ENCODE measurements at places on chromosomes 6 and 20.
A peak's percentile ranks its signal among the peaks of the same experiment; 100 is the strongest.

DNA sequence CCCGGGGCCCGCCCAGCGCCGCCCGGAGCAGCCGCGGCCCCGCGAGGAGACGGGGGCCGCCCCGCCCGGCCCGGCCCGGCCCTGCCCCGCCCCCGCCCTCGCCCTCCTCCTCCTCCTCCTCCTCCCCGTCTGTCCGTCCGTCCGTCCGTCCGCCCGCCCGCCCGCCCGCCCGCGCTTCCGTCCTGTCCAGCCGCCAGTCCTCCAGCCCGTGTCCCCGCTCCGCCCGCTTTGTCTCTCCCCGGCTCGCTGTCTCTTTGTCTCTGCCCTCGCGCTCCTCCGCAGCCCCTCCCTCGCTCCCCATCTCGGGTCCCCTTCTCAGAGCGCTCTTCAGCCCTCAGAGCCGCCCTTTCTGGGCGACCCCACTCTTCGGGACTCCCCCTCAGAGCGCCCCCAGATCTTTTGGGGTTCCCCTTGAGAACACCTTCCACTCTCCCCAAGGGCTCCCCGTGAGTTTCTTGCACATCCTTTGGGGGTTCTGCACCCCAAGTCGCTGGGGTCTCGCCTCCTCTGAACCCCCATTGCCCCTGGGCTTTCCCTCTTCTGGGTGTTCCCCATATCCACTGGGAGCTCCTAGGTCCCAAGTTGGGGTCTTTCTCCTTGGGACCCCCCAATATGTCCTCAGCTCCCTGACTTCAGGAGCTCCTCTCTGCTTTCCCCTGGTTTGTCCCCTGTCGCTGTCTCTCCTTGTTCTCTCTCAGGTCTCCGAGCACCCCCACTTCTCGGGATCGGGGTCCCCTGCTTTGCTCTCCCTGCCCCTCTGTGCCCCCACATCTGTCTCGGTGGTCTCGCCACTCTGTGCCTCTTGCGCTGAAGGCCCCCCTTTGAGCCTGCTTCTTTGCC, 79.5 kb upstream of the MYL9 start:
- peak; percentile 70 for DNase-seq

GRCh38 chr6:2752477-2753109, 1.9 kb upstream of the MYLK4 start:
- DNase-seq = no peak

DNA sequence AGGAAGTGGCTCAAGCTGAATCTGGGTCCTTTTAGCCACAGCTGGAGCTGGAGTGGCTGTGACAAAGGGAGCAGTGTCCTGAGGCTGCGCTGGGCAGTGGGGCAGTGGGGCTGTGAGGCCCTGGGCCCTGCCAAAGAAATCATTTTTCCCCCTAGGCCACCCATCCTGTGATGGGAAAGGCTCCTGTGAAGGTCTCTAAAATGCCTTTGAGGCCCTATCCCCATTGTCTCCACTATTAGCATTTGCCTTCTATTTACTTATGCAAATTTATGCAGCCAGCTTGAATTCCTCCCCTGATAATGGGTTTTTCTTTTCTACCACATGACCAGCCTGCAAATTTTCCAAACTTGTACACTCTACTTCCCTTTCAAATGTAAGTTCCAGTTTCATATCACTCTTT, 539.2 kb downstream of the MEI4 start:
- DNase-seq = no peak

DNA sequence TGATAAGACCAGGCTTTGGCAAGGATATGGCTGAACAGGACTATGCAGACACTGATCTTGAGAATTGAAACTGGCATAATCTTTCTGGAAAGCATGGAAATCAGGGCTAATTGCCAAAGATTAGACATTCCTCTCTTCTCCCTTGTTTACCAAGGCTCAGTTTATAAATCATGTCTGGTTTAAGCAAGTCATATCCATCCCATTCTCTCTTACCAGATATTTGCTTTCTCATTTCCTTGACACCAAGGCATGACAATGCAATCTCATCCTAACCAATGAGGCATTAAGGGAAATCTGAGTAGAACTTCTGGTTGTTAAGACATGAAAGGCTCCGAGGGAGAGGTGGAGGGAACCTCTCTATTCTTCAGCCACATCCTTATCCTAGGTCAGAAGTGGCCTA, 110.3 kb upstream of the CEP85L start:
- peak; percentile 43 for DNase-seq

DNA sequence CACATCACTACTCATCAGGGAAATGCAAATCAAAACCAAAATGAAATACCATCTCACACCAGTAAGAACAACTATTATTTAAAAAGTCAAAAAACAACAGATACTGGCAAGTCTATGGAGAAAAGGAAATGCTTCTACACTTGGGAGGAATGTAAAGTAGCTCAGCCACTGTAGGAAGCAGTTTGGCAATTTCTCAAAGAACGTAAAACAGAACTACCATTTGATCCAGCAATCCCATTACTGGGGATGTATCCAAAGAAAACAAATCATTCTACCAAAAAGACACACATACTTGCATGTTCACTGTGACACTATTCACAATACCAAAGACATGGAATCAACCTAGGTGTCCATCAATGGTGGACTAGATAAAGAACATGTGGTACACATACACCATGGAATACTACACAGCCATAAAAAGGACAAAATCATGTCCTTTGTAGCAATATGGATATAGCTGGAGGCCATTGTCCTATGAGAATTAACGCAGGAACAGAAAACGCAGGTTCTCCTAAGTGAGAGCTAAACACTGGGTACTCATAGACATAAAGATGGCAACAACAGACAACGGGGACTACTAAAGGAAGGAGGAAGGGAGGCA, 260.4 kb downstream of the RNGTT start:
- DNase-seq = no peak

DNA sequence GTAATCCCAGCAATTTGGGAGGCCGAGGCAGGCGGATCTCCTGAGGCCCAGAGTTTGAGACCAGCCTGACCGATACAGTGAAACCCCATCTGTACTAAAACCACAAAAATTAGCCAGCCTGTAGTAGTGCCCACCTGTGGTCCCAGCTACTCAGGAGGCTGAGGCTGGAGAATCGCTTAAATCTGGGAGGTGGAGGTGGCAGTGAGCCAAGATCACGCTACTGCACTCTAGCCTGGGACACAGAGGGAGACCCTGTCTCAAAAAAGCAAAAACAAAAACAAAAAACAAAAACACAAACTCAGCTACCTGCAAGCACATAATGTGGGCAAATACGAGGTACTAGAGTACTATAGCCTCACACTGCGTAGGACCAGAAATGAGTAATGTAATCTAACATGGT, 3.7 kb upstream of the SPATA2 start:
- no peak for DNase-seq

- peak; percentile 86 for DNase-seq
Measured at GRCh38 chr6:82247505-82248272, at the start of gene IBTK. IBTK (minus strand) TSS chr6:82247744; CDS start chr6:82240486, 7,258 bp downstream.

- DNase-seq = no peak
Measured at GRCh38 chr20:62328684-62329388, 26.0 kb downstream of the ADRM1 start.

DNA sequence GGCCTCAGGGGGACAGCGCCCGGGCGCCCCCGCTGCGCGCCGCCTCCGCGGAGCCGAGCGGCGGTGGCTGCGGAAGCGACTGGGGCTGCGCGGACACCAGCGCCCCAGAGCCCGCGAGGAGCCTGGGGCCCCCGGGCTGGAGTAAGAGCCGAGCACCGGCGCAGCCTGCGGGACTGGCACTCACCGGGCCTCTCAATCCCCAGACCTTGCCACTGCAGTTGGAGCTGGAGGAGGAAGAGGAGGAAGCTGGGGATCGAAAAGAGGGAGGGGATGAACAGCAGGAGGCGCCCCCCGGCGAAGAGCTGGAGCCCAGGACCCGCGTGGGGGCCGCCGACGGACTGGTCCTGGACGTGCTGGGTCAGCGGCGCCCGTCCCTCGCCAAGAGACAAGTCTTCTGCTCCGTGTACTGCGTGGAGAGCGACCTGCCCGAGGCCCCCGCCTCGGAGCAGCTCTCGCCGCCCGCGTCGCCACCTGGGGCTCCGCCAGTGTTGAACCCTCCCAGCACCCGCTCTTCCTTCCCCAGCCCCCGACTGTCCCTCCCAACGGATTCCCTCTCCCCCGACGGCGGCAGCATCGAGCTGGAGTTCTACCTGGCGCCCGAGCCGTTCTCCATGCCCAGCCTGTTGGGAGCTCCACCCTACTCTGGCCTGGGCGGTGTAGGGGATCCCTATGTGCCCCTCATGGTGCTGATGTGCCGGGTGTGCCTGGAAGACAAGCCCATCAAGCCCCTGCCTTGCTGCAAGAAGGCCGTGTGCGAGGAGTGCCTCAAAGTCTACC, 590 bp downstream of the RNF217 start:
- DNase-seq = no peak

DNA sequence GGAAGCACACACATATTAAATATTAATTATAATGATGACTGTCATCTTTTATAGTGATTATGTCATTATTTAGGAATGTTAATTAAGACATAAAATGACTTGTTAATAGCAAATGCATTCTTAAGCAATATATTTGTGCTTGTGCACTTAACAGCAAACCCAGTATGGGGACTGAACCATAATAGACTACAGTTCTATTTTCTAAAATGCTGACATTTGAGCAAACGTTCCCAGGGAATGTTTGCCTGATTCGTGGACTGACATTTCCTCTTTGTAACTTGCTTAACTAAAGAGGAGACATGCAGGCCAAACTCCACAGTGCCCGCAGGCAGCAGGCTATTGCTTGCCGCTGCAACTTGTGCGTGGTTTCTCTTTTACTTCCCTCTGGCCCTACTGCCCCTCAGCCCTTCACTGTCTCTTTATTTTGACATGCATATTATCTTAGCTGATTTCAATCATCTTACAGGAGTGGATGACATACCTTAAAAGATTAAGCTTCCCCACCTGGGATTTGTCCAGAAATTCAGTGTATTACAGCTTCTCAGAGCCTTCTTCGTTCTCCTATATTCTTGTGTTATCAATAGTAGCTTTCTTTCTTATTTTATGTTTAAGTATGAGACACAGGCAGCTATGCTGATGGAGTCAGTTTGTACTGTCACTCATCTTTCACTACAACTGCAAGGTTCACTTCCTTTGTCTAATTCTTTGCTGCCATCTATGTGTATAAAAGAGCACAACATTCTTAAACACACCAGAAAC, 141.5 kb downstream of the GMDS start:
- DNase-seq = peak; percentile 57

DNA sequence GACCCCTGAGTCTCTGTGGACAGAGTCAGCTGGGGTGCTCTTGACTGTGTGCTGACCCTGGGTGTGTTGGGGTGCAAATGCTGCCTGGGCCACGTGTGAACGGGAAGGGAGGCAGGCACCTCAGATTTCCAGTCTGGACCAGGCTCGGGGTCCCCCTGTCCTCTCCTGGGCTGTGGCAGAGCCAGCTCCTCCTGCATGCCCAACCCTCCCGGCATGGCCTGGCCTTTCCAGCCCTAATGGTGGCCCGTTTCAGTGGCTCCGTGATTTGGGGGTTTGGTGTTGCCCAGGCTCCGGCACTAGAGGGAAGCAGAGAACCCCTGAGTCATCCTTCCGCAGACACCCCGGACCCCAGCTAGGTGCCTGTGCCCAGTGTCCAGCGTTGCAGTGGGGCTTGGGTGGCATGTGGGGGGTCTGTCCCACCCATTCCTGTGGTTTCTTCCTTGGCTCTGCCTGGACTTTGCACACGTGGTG, 9.1 kb downstream of the RBM38 start:
- no peak for DNase-seq

DNA sequence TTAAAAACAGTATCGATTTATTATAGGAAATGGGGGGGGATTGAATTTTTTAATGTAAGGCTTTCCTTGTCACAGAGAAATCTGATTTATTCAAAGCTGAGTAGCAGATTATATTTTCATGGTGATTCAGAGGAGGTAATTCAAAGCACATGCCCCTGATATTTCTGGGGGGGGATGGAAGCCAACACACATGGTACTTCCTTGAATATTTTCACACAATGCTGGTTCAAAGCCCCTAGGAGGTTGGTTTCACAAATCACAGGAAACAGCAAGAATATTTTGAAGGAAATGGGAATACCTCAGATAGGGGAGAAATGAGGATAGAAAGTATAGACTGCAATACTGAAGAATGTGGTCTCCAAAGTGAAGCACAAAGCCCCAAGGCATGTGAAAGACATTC, 98.8 kb downstream of the RTN4IP1 start:
- no peak for DNase-seq

- DNase-seq = no peak
Measured at GRCh38 chr20:38315290-38315966, 11.5 kb downstream of the BPI start.

DNA sequence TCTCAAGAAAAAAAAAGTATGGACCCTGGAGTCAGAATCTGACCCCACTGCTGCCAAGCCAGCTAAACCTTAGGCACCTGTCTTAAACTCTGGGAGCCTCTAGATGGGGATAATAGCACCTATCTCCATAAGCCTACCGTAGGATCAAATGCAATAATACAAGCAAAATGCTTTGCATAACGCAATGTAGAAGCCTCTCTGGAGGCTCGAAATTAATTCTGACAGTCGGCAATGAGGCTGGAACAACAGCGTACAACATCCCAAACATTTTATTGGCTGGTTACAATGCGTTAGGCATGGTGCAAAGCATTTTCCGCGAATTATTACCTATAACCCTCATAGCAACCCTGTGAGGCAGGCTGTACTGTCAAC, 521 bp downstream of the CDK5RAP1 start:
- DNase-seq = no peak
